ENCODE measurements at places on chromosomes 1 and 21.
A peak's percentile ranks its signal among the peaks of the same experiment; 100 is the strongest.

GRCh38 chr1:209045331-209046057 lies 538.0 kb upstream of the CAMK1G start:
- DNase-seq = no peak

GRCh38 chr1:100361511-100362089 lies 9.3 kb downstream of the CDC14A start:
- DNase-seq = no peak

DNA sequence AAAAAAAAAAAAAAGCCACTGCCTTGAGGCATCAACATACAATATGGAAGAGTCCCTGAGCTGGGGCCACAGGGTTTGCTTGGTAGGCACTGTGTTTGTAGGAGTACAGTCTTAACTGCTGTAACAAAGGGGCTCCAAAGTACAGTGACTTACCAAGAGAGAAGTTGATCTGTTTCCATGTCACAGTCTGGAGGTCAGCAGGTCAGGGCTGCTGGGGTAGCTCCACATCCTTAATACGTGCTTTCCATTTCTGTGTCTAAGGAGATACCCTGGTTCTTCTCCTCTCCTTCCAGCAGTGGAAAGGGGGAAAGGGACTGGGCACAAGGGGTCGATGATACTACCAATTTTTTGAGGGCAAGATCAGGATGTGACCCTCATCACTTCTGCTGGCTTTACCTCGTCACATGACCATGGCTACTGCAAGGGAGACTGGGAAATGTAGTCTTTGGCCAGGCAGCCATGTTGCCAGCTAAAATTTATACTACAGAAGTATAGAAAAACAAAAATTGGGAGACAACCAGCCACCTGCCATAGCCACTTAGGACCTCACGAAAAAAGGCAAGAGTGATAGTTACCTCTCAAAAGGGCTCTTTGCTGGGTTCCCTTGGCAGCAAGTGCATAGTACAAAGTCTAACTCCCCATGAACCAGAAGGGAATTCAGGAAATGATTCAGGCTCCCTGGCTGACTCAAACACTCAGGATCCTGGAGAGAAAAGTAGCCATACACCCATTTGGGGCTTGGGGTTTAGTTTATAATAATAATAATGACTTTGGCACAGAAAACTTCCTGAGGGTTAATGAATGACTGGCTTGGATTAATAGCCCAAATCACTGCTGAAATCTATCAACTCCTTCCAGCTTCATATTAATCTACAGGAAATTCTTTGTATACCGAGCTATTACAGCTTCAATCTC lies 52.7 kb upstream of the ATP5PO start:
- DNase-seq = no peak

DNA sequence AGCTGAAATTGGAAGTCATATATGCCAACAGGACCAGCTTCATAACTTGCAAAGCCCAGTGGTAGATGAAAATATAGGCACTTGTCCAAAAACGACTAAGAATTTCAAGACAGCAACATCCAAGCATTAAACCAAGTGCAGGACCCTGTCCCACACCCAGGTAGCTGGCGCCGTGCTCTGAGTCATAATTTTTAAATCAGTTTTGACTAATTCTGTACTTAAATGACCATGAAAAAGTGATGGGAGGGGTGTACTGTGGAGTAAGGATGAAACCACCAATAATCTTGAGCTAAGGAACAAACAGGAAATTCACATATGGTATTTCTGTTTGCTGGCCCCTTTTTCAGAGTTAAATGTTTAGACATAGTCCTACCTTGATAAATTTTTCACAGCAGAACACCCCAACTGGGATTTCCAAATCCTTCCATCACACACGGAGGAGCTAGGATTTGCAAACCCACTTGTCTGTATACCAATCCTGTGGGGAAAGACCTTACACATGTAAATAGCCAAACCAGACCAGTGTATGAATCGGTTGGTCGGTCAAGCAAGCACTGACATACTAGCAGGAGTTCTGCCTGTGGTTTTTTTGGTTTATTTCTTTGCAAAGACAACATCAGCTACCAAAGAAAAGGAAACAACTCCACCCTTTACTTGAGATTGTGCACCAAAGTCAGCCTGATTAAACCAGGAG lies 235.7 kb upstream of the RAB4A start:
- no peak for DNase-seq

DNA sequence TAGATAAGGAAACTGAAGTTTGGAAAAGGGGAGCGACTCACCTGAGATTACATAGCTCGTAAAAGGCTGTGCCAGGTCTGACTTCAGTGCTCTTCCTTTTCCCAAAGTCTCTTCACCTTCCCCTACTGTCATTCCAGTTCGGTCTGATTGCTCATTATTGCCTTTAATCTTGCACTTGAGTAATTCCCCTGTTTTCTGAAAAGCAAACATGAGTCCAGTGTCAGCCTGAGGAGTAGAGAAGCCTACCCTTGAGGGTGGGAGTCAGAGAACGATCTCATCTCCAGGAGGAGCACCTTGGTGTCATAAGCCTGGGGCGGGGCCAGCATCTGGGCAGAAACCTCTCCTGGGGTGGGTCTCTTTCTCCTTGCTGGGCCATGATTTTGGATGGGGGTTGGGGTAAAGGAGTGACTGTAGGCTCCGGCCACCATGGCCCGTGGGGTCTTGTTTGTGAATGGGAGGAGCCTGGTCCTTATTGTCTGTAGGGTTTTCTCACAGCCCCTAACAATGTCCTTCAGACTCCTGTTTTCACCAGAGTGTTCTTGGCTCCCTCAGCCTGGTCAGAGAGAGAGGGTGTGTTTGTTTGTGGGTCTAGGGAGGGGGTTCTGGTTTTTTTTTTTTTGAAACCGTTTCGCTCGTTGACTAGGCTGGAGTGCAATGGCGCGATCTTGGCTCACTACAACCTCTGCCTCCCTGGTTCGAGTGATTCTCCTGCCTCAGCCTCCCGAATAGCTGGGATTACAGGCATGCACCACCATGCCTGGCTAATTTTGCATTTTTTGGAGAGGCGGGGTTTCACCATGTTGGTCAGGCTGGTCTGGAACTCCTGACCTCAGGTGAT lies 6.0 kb downstream of the VANGL2 start:
- DNase-seq = no peak

DNA sequence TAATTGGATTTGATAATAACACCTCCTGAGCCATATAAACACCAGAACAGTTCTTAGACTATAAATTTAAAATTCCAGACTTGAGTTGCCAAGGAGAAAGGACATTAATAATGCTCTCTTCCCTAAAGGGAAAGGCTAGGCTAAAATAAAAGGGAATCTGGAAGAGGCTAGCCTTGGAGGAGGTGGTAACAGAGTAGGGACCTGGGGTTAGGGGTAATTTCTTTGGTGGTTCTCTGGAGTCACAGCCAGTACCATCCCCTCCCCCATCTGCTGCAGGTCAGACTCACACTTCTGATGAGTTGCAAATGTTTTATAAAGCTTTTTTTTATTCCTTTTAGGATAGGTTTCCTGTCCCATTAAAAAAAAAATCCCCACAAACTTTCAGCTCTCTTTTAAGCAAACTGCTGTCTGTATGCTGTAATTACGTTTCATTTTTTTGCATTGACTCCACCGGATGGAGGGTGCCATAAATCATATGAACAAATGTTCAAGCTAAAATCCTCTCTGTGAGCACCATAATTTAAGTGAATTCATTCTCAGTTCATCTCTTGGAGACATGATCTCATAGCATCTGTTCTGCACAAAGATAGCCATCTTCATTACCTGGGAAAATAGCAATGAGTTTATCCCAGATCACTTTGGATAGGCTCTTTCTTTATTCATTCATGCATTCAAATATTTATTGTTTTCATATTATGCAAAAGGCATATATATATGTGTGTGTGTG lies 379.6 kb downstream of the TTLL7 start:
- DNase-seq = no peak

- DNase-seq = no peak
These were observed 607.7 kb upstream of the USP24 start for GRCh38 chr1:55822891-55823290.

- no peak for DNase-seq
These were observed 20.3 kb upstream of the RBBP5 start for GRCh38 chr1:205142102-205142469.

GRCh38 chr1:54795356-54795665 lies 5.8 kb downstream of the TTC22 start:
- no peak for DNase-seq

GRCh38 chr1:97632075-97632474 lies 288.8 kb downstream of the DPYD start:
- DNase-seq = no peak

- DNase-seq = no peak
These were observed 29.3 kb downstream of the ZSCAN20 start for GRCh38 chr1:33501774-33502173.

GRCh38 chr1:59877108-59877682 lies 49.4 kb downstream of the CYP2J2 start:
- DNase-seq = no peak

- peak; percentile 30 for DNase-seq
These were observed 132.2 kb downstream of the ADSS2 start for GRCh38 chr1:244319283-244320132.

DNA sequence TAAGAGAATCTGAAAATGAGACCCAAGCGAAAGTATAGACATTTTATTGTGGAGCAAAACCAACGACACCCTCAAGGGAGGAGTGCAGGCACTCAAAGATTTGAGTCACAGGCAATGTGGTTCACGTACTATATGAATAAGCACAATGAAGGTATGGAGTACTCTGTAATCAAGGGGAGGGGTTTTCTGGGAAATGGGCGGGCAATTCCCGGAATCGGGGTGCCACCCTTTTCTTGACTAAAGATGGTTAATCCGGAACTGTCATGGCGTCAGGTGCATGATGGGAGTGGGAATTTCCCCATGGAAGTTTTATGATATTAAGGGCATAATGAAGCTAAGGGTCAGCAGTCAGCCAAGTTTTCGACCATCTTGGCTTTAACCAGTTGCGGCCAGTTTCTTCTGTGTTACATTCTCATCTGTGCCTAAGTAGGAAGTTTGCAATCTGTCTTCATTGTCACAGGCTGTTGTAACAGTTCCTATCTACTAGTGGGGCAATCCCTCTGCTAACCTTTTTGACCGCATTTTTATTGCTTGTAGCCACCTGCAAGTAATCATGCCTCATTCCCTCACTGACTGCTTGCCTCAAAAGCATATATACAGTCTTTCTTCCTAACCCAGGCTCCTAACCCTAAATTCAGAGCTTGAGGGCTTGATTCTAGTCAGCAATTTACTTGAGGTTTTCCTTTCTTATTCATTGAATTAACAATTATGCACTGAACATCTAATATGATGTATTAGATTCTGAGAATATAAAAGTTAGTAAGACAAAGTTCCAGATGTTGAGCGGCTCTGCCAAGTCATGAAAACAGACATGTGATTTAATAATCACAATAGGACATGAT lies 775 bp upstream of the AIM2 start:
- DNase-seq = peak; percentile 91

DNA sequence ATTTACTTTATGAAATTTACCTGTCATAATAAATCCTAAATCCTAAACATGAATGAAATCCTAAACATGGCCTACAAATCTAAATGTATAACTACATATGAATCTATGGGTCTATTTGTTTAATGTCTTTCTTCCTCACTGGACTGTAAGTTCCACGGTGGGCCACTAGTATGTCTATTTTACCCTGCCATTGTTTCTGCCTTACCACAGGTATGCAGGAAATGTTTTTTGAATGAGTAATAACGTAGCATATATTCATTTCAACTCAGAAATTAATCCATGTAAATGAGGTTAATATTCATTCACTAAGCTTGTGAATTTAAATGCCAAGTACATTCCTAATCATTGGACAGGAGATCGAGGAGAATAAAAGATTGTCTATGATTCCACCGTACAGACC lies 35.3 kb downstream of the B3GALNT2 start:
- DNase-seq = no peak

DNA sequence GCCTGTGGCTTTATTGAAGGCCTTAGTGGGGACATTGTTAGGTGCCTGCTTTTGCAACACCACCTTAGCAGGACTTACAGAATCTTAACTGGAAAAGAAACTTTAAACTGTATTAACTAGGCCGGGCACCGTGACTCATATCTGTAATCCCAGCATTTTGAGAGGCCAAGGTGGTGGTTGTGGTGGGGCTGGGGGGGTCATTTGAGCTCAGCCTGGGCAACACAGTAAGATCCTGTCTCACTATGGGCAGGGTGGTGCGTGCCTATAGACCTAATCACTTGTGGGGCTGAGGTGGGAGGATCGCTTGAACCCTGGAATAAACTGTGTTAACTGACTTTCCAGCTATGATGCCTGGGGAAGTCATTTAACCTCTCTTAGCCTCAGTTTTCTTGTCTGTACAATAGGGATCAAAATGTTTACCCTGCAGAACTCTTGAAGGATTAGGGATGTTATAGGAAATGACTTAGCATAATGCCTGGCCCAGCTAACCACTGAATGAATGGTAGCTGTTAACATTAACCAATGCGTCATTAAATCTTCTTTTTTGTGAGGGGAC lies 39.5 kb downstream of the IER5 start:
- DNase-seq = no peak

- DNase-seq = no peak
These were observed 117.6 kb downstream of the WDR3 start for GRCh38 chr1:118047006-118047649.

DNA sequence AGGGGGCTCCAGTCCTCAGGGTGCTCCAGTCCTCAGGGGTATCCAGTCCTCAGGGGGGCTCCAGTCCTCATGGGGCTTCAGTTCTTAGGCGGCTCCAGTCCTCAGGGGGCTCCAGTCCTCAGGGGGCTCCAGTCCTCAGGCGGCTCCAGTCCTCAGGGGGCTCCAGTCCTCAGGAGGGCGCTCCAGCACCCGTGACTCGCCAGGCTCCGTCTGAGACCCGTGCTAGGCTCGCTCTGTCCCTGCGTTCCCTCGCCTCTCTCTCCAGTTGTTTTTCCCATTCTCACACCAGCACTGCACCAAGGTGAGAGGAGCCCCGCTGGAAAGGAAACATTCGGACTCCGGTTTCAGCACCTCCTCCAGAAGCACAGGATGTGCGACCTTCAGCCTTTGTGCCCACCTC lies 9.4 kb upstream of the OR2M2 start:
- DNase-seq = no peak

GRCh38 chr21:42348762-42349161 lies 2.0 kb downstream of the TFF2 start:
- no peak for DNase-seq

GRCh38 chr1:185074307-185074706 lies 28.9 kb downstream of the RNF2 start:
- no peak for DNase-seq

DNA sequence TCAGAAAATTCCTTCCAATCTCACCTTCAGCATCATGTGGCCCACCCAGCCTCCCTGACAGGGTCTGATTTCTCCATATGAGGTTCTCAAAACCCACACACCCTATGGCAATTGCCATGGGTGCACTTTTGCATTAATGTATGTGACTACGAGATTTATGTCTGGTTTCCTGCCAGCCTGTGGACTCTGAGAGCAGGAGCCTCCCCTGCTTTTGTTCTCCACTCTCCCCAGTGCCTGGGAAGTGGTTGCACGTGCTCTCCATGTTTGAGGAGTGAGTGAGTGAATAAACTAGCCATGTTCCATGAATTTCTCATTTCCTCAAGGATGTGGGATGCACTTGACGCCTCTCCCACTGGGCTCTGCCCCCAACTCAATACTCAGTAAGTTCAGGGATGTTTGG lies 91.2 kb downstream of the ACTL8 start:
- DNase-seq = no peak

GRCh38 chr1:97621955-97622354 lies 298.9 kb downstream of the DPYD start:
- no peak for DNase-seq

- no peak for DNase-seq
These were observed 152.8 kb upstream of the UBE2U start for GRCh38 chr1:64050601-64051000.

GRCh38 chr21:41750051-41750450 lies 16.8 kb downstream of the RIPK4 start:
- DNase-seq = no peak
